ENCODE measurements at places on chromosomes 11 and 22.

- DNase-seq, result peak; percentile 8
Observed at GRCh38 chr11:58334708-58335107, 24.2 kb downstream of the OR5B17 start.

- no peak for DNase-seq
Observed at GRCh38 chr11:20357150-20357549, 6.4 kb upstream of the HTATIP2 start.

DNA sequence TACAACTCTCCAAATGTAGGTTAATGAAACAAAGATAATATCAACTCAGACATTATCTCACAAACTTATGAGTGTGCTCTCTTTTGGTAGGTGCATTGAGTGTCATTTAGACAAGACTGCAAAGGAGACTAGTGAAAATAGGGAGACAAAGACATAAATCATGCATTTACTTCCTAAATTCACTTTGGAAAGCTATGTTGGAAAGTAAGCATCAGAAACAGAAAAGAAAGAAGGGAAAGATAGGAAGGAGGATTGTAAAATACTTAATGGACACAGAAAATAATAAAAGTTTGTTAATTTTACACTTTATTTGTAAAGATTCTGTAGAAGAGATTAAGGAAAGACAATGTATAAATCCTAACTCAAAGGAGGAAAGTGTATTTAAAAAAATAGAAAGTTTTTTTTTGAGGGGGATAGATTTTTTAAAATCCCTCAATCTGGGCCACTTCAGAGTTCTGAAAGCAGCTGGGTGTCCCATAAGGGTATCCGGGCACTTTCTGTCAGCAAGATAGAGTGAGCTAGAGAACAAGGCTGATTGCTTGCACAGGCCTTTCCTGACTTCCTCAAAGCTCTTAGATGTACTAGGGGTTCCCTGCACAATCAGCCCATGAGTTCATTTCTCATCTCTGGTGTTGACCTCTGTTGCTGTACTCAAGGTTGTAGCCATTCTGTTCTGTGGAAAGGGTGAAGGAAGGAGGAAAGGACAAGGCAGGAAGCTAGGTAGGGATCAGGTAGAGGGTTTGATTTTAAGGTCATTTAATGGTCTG, 22.4 kb upstream of the RDX start:
- DNase-seq, result no peak

DNA sequence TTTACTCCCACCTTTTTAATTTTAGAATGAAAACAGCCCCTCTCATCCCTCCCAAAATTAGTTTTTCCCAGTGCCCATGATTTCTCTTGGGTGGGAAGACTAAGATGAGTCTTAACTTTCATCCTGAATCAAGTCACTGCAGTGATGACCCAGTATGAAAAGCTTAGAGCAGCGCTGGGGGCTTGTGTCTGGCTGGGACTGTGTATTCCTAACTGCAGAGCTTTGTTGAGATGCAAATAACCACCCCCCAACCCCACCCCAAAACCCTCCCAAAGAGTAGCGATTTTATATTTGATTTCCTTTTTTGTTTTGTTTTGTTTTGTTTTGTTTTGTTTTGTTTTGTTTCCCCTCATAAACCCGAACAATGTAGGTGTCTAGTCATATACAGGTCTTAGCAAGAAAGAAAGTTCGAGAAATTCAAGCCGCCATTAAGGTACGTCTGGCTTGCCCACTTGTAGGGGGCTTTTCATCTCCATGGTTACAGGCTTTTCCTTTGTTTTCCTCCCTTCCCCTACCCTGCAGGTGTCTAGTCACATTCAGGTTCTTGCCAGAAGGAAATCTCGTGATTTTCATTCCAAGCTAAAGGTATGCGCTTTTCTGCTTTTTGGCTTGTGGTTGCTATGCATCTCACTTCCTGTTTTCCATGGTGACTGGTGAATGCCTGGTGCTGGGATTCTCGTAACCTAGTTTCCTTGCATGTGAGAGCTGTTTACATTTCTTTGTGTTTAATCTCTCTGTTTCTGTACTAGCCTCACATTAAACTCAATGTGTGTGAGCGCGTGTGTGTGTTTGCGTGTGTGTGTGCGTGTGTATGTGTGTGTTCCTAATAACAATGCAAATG, 144.6 kb upstream of the RASSF10 start:
- peak; percentile 33 for DNase-seq

DNA sequence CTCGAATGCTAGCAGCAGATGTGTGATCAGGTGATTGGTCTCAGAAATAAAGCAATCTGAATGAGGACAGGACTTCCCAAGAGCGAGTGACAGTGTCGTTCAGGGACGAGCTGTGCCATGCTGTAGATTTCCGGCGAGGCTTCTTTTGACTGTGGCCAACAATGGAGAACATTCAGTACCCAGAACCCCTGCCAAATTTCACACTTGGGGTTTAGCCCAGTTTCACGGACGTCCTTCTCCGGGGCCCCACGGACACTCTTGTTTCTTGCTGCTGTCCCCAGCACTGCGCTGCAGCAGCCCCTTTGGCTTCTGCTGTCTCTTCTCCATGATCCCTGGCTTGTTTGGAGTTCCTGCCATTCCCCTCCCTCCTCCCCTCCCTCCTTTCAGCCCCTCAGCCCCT, 115.1 kb upstream of the GRAMD1B start:
- DNase-seq, result no peak

DNA sequence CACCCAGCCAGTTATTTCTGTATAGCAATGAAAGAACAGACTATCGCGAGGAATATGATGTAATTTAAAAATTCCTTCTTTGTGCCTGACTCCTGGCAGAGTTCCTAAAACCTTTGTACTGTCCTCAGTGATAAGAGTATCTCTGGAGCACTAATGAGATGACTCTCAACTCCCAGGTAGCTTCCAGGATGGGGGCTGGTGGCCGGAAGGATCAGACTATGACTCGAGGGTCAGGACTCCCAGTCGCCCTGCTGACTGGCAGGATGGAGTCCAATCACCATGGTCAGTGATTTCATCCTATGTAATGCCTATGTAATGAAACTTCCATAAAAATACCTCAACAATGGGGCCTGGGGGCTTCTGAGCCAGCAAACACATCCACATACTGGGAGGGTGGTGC, 135.1 kb downstream of the SHANK2 start:
- DNase-seq, result no peak

- no peak for DNase-seq
Observed at GRCh38 chr11:72534371-72535193, 100.3 kb upstream of the CLPB start.

DNA sequence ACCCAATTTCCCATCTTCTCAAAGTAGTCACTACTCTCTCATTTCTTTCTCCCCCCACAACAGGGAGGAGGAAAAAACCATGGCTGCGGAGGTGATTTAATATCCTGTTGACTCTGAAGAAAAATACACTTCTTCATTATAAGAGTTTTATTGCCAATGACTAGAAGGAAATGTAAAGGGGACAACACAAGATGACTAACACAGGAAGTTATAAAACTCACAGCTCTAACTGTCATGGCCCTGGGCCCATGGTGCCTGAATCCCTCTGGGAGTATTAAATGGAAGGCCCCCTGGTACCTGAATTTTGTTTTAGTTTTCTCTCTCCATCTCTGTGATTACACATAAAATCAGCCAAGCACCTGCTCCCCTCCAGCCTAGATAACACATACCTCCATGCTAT, 352.8 kb upstream of the FAT3 start:
- DNase-seq, result no peak

- DNase-seq, result no peak
Observed at GRCh38 chr11:120595557-120595956, 84.0 kb downstream of the GRIK4 start.

- DNase-seq, result peak; percentile 95
Observed at GRCh38 chr11:5280582-5281102, 10.9 kb upstream of the HBE1 start.

DNA sequence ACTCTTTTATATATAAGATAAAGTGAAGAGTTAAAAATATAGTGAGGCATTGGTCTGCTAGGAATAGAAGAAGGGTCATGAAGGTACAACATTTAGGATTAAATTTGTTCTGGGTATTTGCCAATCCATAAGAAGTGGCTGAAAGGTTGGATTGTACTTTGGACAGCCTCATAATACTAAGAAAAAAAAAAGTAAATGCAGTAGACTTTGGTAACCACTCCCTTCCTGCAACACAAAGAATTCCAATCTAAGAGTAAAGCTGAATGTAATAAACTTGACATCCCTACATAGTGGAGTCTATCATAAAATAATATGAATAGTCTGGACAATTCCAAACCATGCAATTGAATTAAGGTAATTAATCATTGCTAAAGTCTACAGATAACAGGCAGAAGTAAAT, 2294.4 kb downstream of the LRRC4C start:
- no peak for DNase-seq

DNA sequence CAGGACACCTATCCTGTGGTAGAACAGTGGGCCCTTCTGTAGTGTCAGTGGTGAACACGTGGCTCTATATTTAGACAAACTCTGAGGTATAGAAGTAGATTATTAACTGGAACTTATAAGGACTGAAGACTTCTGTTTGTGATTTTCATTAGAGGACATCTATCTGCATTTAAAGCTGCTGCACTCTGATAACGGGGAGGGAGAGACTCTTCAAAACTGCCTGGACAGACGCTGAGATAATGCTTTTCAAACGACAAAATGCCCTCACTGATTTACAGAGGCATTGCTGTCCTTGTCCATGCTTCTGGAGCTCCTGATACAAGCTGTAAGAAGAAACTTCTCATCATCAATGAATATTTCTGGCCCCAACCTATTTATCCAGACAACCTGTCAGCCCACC, 425.2 kb downstream of the OPCML start:
- DNase-seq, result no peak

DNA sequence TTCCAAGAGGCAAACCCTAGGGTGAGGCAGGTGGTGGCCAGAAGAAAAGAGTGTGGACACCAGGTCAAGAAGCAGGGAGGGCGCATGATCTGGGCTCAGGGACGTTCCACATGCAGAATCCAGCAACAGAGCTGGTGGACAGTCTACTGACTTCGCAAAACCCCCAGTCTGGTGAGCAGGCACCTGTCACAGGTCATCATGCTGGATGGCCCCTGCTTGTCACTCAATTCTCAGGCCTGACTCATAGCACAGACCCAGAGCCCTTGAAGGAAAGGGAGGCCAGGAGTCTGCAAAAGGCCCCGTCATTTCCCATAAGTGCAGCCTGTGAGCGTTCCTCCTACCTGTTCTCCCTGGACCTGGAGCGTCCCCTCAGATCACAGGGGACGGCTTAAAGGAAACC, 18.2 kb downstream of the APOL4 start:
- no peak for DNase-seq

All from brain pericyte (primary cell).